Stomach (tissue), 19 donors: ENCODE measurements at places on chromosomes 7 and 10.
A peak's percentile ranks its signal among the peaks of the same experiment; 100 is the strongest.

DNA sequence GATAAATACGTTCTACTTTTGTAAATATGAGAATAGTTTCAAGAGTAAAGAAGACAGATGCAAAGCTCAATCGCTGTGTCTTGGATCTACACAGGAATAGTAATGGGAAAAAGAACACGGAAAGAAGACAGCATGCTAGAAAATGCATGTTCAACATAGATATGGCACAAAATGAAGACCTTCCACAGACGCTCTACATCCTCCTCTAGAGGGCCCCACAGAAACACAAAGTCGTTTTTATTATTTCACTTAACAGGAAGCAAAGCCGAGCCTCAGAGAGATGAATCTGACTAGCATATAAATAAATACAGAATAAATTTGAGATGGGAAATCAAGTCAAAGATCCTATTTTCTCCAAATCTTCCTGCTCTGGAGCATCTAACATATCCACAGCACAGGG, 292.6 kb downstream of the PARD3 start:
- DNase-seq: no peak

DNA sequence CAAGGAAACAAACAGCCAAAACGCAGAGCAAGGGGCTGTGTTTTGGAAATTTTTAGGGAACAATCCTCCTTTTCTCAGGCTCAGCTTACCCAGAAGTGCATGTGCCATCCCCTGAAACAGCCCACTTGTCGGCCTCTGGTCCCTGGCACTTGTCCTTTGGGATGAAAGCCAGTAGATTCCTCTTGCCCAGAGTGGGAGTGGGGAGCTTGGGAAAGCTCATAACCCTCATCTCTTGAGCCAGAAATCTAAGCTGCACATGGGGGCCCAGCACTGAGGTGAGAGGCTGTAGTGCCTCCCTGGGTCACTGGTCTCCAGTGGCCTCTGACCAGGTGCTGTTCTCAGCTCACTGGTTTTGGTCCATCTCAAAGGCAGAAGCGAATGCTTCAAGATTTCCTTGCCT, 150.3 kb downstream of the RNF216 start:
- DNase-seq: no peak

GRCh38 chr10:75180592-75180991, 30.0 kb upstream of the VDAC2 start:
- DNase-seq: no peak

DNA sequence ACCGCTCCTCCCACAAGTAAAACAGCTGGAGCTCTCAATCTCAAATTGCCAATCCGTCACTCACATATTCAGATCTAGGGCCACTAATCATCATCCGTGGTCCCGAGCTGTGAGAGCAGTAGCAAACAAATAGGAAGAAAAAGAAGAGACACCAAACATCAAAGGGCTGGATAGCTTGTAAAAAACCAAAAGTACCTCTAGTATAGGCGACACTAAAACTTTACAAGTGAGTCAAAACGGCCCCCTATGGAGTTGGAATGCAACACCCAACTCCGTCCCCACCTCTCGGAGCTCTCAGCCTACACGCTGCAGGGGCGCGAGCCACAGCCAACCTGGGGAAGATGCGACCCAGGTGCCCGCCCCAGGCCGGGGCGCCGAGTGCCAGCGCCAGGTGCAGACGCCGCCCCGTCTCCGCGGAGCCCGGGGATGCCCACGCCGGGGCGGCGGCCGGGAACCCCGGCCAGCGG, 581 bp downstream of the FAM3C start:
- no peak for DNase-seq

DNA sequence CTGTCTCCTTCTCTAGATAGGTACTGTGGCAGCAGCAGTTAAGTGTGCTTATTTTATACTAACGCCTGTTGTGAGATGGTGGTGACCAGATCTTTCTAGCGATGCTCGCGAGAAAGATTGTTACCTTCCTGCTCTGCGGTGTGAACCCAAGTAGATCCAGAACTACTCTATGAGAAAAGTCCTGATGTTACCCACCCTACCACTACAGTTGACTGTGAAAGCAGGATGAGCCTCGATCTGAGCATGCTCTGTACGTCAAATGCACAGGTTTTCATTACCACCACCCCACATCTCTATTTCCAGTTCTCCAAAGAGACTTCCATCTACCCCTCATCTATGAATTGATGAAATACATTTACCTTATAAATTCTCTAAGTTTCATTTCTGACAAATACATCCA, 64.6 kb upstream of the KCTD7 start:
- no peak for DNase-seq

- DNase-seq: peak; percentile 30
Observed at GRCh38 chr7:133830081-133830480, 297.1 kb upstream of the LRGUK start.

DNA sequence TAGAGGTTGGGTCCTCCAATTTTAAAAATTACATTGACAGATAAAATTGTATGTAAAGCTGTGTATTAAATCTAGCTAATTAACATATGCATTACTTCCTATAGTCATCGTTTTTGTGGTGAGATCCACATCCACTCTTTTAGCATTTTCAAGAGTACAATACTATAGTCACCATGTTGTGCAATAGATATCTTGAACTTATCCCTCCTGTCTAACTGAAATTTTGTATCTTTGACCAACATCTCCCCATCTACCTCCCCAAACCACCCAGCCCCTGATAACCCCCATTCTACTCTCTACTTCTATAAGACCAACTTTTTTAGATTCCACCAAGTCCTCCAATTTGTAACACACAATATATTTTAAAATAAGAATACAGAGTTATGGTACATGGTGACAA, 208.0 kb downstream of the RELN start:
- DNase-seq: no peak

DNA sequence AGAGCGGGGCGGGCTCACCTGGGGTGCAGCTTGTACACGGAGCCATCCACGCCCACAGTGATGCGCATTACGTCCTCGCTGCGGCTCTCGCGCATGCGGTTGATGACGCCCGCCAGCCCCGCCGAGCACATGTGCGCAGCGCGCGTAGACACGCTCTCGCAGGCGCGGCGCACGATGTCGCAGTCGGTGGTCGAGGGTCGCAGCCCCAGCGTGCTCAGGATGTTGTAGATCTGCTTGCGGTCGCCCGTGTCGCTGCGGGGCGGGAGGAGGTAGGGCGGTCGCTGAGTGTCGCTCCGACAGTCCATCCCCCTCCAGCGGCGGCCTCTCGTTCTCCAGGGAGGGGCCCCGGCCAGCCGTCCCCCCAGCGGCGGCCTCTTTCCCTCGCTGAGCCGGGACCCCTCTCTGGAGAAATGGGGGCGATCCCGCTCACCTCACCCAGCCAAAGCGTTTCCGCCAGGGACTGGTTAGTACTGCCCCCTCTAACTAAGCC, 4.4 kb upstream of the MYL7 start:
- DNase-seq: no peak

- DNase-seq: no peak
Observed at GRCh38 chr7:44327981-44328380, 2.6 kb upstream of the CAMK2B start.

GRCh38 chr10:73865459-73866442, 8.6 kb downstream of the CAMK2G start:
- DNase-seq: no peak

- no peak for DNase-seq
Observed at GRCh38 chr10:83603708-83604107, 535.6 kb upstream of the GHITM start.

GRCh38 chr7:16755397-16755796, 1.8 kb downstream of the TSPAN13 start:
- DNase-seq: no peak

DNA sequence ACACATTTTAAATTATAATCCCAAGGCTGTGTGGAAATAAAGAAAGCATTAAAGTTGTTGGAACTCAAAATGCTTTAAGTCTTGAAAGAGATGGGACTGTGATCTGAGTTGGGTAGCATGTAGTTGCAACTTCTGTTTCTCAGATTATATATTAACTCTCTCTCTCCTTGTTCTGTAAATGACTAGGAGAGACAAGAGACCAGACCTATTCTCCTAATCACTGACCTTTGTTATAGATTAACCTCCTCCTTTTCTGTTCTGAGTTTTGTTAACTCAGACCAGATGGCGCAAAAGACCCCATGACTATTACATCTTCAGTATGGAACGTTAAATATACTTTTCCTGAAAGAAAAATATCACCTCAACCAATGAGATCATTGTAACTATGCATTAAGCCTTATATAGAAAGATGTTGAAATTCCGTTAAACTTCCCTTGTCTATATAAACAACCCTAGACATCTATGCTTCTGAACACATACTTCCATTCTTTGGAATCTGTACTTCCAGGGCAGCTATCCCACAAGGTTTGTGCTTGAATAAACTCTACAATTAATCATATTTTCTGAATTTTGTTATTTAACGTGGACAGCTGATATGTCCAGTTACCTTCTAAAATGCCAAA, 143.5 kb upstream of the TRIM24 start:
- no peak for DNase-seq

GRCh38 chr7:129689995-129690581, 78.6 kb downstream of the NRF1 start:
- DNase-seq: no peak

GRCh38 chr7:103993551-103993950, 4.1 kb upstream of the RELN start:
- no peak for DNase-seq

GRCh38 chr10:129514568-129515451, 47.8 kb downstream of the MGMT start:
- no peak for DNase-seq

DNA sequence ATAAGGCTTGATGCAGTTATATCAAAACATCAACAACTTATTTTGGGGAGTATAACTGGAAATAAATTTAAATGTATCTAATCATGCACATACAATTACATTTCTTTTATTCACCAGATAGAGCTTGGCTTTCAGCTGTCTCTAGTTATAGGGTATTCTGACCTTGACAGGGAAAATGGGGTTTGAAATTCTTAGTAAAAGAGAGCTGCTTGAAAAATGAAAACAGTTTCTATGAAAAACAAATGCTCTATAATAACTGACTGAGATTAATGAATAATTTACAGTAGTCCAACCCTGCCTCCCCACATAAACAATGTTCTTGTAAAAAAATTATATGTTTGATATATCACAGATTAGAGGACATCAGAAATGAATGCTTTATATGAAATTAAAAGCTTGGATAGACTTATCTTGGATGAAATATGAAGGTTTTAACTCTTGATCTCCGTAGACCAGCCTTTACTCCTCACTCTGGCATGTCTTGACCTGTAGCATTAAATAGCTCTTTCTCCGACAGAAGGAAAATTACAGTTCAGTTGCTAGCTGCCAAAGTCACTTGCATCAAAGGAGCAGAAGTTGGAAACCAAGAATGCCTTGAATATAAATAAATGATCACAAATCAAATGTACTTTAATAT, 32.1 kb downstream of the VWC2 start:
- no peak for DNase-seq

- DNase-seq: no peak
Observed at GRCh38 chr10:73553761-73554160, 37.4 kb downstream of the USP54 start.

DNA sequence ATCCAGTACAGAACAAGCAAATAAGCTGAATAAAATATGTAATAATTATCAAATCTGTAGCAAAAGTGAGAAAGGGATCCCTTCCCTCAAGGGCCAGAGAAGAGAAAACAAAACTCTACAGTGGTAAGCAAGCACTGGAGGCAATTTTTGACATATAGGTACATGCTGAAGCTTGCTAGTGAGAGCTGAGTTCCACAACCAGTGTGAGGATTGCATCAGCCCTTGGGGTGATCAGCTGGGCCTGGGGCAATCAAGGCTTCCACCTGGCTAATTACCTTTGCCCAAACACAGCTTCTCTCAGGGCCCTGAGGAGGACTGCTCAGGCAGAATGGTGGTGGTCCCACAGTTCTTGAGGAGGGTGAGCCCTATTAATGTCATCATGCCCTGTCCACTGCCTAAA, 134.4 kb upstream of the DLX6 start:
- DNase-seq: no peak
